GM04504 (cell line): ENCODE measurements at places on chromosomes 3 and 15.
A peak's percentile ranks its signal among the peaks of the same experiment; 100 is the strongest.

DNA sequence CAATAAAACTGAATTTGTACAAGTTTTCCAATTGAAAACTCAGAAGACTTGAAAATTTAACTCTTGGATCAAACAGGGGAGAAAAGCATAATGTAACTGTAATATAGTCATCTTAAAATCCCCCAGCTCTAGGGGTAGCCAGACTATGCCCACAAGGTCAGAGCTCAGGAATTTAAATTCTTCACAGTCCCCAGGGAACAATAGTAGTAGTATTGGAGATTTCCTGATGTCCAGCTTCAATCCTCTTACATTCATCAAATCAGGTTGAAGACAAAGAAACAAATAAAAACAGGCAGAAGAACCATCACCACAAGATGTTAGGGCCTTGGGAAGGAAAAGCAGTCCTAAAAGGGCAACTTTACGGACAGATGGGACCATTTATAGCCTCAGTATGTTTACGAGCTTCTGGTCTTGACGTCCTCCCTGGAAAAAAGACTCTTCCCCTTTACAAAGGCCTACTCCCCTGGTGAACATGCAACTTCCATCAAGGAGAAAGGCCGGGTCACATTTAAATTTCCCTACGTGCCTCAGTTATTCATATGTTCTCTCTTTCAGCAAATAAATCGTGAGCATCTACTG, 96.8 kb downstream of the PLCH1 start:
- DNase-seq: no peak

GRCh38 chr3:130935761-130936492, 42.0 kb downstream of the ATP2C1 start:
- DNase-seq: no peak

DNA sequence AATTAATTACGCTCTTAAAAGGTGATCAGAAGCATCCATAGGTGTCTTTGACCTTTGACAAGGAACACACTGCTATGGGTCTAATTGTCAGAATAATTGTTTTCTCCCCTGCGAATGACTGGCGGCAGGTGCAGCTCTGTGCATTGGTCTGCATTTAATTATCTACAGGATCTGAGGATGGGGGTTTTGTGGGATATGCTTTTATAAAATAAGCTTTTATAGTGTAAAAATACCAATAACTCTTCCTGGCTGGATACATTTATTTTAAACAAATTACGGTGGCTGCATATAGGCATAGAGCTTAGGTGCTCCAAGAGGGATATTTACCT, 201.6 kb upstream of the RGMA start:
- no peak for DNase-seq

DNA sequence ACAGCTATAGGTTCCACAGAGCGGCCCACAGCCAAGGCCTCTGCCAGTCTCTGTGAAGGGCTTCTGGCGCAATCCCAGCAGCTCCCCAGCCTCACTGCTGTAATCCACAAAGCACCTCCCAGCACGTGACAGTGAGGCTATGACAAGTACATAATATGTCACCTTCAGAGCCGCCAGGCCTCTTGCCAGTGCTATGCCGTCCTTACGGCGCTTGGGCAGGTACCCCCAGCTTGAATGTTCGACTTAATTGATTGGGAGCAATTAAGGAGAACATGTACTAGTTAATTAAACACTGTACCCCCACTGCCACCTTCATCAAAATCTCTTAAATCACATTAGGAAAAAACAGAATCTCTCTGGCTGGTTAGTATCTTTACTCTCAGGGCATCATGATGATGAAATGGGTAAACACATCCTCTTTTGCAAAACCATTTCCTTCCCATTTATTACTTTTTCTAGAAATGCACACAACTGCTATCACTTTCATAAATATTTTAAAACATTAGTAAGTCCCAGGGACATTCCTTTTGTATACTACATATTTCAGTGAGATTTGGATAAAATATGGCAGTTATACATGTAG, 169.9 kb downstream of the XXYLT1 start:
- peak; percentile 48 for DNase-seq

DNA sequence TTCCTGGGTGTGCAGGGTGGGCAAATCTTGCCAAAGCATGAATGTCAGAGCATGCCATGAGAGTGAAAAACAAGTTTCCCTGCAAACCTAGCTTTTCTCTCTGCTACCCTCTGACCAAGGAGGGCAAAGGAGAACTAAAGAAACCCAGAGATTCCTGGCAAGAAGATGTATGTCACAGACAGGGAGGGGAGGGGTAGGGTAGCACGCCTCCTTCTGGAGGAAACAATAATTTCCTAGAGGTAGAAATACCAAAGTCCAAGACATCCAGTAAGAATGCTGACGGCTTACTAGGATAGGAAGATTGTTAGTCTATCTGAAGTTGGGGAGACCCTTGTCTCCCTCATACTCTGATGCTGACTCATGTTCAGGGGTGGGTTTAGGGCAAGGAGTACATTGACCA, 203.9 kb downstream of the NR1D2 start:
- DNase-seq: no peak

- DNase-seq: no peak
These were observed 374.7 kb downstream of the VPS13C start for GRCh38 chr15:61685534-61685933.

GRCh38 chr15:42018306-42019224, 2.3 kb downstream of the PLA2G4E start:
- no peak for DNase-seq

- no peak for DNase-seq
These were observed 19.2 kb upstream of the UBE2Q2 start for GRCh38 chr15:75823860-75824613.

DNA sequence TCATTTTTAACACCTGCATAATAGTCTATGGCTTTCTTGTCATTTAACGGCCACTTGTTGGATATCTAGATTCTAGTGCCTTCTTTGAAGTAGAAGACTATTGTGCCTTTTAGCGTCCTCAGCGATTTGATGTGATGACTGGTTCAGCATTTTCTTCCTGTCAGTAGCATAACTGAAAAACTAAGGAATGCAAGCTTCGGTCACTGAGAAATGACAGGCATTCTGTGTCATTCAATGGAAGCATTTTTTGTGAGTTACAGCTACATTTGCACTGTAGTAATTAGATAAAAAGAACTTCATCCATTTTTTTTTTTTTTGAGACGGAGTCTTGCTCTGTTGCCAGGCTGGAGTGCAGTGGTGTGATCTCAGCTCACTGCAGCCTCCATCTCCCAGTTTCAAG, 10.3 kb downstream of the NEK11 start:
- peak; percentile 46 for DNase-seq

GRCh38 chr3:1093217-1093616, 393 bp downstream of the CNTN6 start:
- no peak for DNase-seq
